ENCODE measurements at places on chromosomes 16 and 17.

DNA sequence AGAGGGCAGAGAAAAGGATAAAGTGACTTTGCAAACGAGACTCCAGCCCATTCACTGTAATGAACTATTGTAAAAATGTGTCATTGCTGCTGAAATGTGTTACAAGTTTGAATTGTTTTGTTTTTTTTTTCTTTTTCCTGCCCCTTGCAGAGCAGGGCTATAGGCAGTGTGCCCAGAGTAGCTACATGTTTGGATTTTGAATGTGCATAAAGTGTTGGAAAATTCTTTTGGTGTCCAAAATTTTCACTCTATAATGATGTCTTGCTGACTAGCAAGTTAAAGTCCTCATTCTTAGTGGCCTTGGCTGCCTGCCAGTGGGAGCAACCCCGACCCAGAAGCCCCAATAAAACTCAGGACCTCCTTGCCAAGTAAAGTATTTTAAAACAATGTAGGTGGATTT is 66.5 kb downstream of the IGF2BP1 start:
- no peak for DNase-seq

DNA sequence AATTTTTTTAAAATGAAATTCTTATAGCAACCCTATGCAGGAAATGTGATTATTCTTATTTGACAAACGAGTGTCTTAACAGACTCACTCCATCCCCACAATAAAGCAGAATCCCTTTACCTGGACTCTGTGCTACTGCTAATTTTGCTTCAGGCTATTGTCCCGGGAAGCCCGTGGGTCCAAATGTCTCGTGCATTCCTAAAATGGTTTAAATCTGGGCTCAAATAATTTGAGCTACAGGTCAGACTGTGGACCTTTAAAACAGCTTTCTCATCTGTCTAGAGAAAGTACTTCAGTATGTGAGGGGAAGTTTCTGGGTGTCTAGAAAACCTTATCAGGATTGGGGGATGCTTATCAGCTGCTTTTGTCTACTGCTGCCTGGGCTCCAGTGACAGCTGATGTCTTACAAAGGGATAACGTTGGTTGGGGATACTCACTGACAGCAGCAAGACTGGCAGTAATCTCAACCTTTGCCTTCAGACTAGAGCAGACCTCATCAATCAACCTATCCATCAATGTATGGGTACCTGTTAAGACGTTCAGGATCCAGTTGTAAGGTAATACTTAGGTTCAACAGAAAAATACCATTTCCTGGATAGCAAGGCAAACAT is 197.9 kb upstream of the CDH11 start:
- no peak for DNase-seq

- DNase-seq, result no peak
These were observed 57.6 kb upstream of the KIF2B start for GRCh38 chr17:53765129-53765528.

GRCh38 chr17:488993-489757 is 136.6 kb upstream of the RPH3AL start:
- no peak for DNase-seq

GRCh38 chr17:75931062-75931461 is 9.8 kb downstream of the FBF1 start:
- no peak for DNase-seq

DNA sequence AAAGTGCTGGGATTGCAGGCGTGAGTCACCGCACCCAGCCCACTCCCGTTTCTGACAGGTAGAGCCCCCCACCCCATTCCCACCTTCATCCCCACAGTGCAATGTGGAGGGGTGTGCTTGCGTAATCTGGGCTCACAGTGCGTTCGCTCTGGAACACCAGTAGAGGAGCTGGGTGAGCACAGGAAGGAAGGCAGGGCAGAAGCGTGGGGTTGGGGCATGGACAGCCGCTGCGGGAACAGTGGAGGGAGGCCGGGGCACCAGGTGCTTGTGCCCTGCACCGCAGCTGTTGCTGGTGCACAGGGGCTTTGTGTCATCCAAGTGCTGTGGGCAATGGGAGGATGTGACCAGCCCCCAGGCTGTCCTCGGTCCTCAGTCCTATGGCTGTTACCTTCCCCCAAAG is 24.7 kb downstream of the KDM8 start:
- no peak for DNase-seq

DNA sequence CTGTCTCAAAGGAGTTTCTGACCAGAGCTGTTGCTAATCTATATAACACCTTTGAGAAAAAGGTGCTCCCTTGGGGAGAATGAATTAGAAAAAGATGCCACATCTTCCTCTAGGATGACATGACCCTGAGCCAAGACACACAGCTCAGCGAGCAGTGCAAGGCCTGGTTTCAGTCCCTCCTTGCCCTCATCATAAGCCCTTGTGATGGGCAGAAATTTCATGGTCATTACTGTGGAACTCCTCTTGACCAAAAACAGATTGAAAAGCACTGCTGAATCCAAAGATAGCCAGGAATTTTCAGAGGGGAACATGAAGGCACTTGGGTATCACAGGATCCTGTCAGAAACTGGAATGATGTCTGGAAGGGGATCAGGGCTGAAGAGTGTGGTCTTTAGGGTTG is 74.1 kb upstream of the IRX6 start:
- no peak for DNase-seq

DNA sequence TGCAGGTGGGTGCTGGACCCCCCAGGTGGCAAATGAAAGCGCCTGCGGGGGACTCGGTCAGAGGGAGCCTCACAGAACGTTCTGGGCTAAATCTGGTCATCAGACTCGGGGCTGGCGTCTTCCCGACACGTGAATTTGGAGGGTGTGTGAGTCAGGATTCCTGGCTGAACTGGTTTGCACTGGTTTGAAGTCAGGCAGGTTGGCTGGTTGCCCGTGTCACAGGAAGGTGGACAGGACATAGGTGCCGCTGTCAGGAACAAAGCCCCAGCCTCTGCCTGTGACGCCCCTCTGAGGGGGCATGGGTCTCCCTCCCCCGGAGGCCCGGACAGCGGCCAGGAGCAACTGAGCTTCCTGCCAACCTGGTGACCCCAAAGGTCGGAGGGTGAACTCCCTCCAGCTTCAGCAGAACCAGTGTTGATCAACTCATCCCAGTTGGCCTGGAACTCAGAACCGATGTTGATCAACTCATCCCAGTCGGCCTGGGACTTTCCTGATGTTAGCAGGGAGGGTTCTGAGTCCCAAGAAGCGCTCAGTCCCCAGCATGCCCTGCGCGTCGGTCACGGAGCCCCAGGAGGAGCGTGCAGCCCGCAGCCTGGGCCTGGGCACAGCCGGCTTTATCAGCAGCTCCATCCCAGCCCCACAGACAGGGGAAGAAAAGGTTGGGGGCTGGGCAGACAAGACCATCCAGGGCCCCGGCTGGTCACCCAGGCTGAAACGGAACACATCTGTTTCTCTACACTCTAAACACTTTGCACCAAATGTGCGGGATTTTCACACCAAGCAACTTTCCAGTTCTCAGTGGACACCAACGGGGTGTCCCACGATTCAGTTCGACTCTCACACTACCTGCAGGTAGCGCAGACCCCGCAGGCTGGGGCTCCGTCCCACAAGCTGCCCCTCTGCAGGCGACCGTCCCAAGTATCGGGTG is 14.4 kb upstream of the METRNL start:
- no peak for DNase-seq

- DNase-seq, result no peak
These were observed 678 bp downstream of the EXOC7 start for GRCh38 chr17:76102944-76103273.

DNA sequence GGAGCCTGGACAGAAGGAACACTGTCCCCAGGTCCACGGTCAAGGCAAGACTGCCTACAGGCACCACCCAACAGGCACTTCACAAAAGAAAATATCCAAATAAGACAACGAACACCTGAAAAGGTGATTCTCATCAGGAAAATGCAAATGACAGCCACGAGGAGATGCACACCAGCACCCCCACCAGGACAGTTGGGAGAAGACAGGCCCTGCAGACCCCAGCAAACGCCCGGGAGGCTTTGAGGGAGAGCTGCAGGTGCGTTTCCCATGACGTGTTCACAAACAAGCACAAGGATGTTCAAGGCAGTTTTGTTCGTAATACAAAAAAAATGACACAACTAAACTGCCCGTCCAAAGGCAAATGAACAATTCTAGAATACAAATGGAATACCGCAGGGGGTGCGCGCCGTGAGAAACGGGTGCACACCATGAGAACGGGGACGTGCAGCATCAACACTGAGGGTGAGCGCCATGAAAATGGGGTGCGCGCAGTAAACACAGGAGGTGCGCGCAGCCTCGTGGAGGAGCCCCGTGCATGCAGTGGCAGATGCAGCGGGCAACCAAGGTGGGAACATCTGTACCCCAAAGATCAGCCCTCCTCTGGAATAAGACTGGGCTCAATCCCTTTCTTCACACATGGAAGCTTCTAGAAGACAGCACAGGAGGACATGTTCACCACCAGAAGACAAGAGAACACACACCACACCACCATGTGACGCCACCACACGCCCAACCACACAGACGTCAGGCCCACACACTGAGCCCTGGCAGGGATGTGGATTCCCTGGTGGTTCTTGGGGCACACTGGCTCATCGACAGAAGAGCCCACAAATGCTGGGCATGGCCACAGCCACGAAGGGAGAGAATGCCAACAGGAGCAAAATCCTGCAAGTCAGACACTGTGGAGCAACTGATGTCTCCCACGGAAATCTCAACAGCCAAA is 91.2 kb downstream of the ZNF778 start:
- DNase-seq, result no peak

GRCh38 chr16:55508941-55509931 is at the start of gene LPCAT2:
LPCAT2 (plus strand) TSS chr16:55509072; CDS start chr16:55509182, 110 bp downstream.
- DNase-seq, result peak; percentile 87

DNA sequence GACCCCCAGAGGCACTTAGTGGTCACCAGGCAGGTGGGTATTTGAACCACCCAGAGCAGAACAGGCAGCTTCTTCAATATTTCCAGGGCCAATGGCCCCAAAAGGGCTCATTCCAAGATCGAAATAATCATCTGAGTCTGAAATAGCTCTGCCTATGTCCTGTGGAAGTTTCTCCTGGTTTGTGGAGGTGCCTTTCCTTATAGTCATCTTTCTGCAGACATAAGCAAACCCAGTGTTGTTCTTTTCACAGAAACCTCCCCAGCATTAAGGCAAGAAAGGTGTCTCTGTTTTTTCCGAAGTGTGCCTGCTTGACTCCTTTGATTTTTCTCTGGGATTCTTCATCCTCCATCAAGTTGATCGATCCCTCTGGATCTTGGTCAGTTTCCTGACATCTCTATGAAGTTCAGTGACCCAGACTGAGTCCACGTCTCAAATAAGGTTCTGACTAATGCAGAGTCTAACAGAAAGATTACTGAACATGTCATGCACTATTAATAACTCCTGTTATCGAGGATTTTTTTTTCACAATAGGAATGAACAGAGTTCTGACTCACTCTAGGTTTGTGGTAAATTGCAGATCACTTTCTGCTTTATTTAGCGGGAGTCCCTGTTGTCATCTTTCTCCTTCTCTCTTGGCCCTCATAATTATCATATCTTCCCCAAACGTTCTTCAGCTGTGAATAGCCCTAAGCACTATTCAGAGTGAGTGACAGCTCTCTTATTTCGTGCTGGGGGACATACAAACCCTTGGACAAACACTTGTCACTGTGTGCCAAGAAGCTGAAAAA is 1.5 kb downstream of the LRRC3C start:
- no peak for DNase-seq

DNA sequence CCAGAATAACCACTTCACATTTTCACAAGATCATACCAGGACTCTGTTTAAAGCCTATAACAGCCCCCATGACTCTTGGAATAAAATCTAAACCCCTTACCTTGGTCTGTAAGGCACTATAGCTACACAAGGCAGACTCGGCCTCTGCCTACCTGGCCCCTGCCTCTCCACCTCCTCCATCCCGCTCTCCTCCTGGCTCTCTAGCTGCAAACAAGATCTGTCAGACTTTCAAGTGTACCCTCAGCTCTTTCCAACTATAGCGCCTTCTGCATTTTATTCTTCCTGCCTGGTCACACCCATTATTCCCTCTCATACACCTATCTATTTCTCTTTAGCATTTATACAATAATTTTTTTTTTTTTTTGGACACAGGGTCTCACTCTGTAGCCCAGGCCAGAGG is 8.2 kb downstream of the USP31 start:
- no peak for DNase-seq

DNA sequence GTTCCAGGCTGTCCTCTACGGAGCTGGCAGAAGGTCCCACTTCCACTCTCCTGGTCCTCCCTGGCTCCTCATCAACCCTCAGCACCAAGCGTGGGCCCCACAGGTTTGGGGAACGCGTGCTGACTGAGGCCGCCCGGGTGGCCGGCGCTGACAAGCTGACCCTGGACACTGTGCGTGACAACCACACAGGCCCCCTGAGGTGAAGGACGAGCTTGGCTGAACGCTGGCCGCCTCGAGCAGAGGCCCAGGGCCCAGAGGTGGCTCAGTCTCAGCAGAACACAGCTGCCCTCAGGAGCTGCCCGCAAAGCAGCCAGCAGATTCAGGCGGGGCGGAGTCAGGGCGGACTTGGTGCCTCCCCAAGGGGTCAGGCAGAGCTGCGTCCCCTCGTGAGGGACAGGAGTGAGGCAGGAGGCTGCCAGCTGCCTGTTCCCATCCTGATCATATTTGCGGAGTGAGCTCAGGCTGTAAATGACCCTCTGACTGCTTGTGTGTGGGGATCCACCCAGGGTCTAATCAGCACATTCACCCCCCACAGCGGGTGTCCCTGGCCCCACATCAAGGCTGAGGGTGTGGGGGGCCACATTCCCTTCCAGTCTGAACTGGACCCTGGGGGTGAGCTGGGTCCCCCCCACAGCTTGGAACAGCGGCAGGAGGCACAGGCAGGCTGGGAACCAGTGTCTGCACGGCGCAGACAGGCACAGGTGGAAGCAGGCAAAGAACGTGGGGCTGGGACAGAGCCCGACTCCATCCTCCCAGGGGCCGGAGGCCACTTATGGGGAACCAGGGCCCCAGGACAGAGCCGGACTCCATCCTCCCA is 105.1 kb upstream of the METRNL start:
- no peak for DNase-seq

DNA sequence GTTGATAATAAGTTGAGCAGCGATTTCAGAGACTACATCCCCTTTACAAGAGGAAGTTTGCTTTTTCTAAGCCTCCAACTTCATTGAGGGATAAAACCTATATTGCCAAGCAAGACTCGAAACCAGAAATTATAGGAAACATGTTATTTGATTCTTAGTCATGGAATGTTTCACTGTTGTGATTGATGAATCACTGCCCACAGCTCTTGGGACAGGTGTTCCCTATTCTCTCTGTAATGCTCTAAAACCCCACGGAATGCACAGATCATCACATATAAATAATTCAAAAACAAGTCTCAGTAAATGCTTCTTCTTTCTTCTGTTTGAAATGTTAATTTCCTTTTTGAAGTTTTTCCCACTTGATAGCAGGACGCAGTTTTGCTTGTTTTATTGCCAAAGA is 809.5 kb upstream of the GOT2 start:
- no peak for DNase-seq

DNA sequence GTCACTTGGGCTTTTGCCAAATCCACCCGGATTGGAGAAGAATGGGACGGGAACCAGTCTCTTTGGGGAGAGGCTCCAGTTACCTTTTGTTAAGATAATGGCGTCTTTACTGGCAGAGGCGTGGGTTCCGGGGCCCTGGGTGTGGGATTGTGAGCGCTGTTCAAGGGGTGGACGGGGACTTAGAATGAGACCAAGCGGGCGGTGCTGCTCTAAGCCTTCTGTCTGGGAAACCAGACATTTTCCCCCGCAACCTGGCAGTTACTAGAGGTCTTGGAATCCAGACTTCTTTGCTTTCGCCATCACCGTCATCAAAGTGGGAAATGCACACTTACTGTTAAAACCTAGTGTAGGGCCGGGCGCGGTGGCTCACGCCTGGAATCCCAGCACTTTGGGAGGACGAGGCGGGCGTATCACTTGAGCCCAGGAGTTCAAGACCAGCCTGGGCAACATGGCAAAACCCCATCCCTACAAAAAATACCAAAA is 706 bp downstream of the TEN1 start:
- DNase-seq, result no peak

- no peak for DNase-seq
These were observed 9.3 kb upstream of the KREMEN2 start for GRCh38 chr16:2954656-2955381.
